ENCODE measurements at places on chromosomes 1 and 21.

DNA sequence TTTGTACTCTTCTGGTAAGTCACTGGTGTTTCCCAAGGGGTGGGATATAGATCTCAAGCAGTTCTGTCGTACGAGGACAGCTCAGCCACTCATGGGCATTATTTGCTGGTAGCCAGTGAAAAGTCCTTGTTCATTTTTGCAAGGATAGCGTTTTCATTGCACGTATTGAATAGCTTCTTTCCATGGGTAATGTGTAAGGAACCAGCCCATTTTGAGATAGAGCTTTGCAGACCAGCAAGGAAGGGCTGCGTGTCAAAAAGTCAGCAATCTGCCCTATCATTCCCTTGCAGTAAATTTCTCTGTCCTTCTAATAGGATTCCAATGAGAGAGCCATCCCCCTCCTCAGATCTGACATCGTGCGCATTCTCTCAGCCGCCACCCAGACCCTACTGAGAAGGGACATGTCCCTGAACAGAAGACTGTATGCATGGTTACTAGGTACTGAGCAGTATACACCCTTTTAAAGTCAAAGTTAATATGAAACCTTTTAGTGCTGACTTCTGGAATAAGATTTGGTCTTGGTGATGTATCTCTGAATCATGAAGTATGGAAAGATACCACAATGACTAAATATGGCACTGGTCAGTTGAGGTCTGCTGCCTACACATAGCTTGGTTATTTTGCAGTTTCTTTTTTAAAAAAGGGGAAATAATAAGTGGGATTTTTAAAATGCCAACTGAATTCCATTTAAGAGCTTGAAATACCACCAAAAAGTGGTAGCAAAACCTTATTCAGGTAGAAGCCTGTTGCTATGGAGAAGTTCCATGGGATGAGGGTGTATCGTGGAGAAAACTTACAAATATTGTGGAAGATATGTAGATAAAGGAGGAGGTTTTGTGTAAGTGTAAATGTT is 55.3 kb downstream of the DOP1B start:
- no peak for DNase-seq

DNA sequence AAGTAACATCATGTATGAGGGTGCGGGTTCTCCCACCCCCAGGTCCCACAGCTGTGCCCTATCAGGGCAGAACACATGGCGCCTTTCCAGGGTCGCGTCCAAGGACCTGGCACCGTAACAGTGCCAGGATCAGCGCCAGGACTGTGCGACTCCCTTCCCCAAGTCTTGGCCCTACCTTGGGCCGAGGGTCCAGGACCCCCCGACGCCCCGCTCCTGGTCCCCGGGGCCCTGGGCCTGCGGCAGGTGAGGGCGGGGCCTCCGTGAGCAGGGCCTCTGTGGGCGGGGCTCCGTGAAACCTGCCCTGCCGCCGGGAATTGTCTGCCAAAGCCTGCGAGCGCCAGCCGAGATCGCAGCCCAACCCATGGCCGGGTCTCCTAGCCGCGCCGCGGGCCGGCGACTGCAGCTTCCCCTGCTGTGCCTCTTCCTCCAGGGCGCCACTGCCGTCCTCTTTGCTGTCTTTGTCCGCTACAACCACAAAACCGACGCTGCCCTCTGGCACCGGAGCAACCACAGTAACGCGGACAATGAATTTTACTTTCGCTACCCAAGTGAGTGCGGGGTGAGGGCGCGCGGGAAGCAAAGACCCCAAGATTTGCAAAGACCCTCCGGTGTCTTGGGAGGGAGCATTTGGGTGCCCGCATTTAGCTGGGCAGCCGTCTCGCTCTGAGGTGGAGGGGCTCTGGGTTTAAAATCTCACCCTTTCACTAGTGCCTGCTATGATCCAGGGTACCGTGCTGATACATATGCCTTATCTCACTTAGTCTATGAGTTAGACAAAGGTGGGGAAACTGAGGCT is at the start of gene RHBG:
Gene RHBG (plus strand): TSS at position 323 of the 796 bp plus-strand sequence. CDS start 39 bp downstream, at position 362.
- no peak for DNase-seq

DNA sequence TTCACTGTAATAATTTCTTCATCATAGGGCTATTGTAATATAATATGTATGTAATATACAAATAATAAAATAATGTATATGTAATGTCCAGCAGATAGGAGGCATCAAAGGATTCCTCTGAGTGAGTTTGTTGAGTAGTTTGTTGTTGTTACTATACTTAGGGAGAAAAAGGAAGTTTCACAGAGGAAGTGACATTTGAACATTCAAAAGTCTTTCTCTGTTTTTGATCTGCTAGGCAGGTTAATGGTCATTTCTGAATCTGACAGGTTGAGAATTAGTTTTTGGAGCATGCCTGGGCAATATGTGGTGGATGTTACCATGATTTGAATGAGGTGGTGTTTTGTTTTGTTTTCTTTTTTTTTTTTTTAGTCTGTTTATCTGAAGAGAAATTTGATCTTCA is 102.1 kb downstream of the NRDC start:
- no peak for DNase-seq

- no peak for DNase-seq
These were observed 399.7 kb downstream of the NEGR1 start for GRCh38 chr1:71882637-71883036.

GRCh38 chr1:19654886-19655717 is 9.6 kb upstream of the HTR6 start:
- no peak for DNase-seq

GRCh38 chr1:207670997-207671396 is 26.1 kb downstream of the CR1L start:
- no peak for DNase-seq

GRCh38 chr1:22635436-22635835 is 992 bp upstream of the C1QA start:
- DNase-seq, result no peak

DNA sequence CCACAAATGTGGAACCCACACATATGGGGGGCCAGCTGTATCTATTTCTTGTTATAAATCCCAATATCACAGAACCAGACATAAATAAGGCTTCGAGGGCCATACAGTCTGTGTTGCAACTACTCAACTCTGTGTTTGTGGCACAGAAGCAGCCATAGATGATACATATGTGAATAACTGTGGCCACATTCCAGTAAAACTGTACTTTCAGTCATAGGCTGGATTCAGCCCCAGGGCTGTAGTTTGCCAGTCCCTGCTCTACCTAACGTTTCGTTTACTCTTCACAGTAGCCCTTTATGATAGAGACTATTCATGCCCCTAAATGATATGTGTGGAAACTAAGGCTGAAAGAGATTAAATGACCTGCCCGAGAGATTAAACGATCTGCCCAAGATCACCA is 48.7 kb downstream of the FHAD1 start:
- DNase-seq, result no peak

Data from SJSA1 (cell line).